ENCODE measurements at places on chromosomes 3 and 15.

DNA sequence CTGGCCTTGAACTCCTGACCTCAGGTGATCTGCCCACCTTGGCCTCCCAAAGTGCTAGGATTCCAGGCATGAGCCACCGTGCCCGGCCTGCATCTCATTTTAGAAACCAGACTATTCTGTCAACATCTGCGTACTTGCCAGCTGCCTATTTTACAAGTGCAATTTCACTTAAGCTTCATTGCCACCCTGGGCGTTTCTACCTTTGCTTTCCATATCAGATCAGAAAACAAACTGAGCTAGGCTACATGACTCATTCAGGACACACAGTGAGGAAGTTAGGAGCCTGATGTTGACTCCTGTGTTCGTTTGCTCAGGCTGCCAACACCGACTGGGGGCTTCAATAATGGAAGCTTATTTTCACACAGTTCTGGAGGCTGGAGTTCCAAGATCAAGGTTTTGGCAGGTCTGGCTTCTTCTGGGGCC lies 42.3 kb upstream of the KLHL25 start:
- no peak for DNase-seq

DNA sequence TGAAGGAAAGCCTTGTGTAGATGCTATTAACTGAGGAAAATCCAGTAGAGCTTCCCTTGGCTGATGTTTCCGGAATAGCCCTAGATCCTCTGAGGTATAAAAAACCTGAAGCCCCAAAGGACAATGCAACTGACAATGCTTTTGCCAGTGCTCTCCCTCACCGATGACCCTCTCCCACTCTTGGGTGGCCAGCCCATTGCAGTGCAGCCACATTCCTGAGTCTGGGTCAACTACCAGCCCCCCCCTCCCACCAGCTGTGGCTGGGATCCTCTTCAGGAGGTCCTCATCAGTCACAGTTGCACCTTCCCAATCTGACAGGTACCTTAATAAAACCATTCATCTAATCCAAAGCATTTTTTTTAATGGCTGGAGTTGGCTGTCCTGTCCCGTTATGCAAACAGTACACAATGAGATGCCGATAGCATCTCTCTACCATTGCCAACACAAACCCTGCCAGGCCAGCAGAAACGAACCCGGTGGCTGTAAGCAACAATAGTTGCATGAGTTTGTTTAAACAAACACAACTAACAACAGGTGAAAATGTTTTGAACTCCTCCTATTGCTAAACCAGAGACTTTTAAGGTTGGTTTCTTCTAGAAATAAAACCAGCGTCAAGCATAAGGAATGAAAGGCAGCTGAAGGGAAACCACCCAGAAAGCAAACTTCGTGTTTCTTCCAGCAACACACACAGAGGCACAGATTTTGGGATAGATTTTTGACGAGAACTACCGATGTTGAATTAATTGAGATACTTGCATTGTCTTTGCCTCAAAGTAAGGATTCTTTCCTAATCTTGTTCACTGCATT lies 128.3 kb upstream of the ARHGEF3 start:
- DNase-seq: no peak

GRCh38 chr3:168881804-168882203 lies 781.7 kb downstream of the MECOM start:
- DNase-seq: no peak

GRCh38 chr3:76470285-76470684 lies 569.6 kb upstream of the ROBO2 start:
- DNase-seq: no peak

- DNase-seq: peak; percentile 23
These were observed 225.4 kb upstream of the UBE2E2 start for GRCh38 chr3:22977650-22978289.

DNA sequence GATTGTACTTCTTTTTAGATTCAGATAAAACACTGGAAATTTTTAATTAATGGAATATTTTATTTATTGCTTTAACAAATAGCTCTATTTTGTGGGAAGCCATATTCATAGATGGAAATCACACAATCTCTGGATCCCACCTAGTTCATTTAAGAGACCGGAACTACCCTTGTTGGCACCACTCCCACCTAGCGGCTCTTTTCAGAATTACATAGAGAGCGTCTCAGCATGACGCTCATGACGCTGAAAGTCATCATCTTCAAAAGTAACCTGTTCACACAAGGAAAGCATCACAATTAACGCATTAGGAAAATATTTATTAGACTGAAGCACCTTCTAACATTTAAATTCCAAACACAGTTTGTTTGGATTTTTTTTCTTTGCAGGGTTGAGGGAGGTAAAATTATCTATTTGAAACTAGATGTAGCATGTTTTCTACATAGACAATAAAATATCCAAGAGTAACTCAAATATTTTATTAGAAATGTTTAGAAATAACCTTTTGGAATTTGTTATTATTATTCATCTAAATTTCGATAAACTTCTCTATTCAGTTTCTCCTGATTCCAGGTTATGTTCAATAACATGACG lies 214.9 kb upstream of the ARRDC4 start:
- DNase-seq: peak; percentile 14

- no peak for DNase-seq
These were observed 3.6 kb downstream of the SLC51A start for GRCh38 chr3:196219970-196220311.

DNA sequence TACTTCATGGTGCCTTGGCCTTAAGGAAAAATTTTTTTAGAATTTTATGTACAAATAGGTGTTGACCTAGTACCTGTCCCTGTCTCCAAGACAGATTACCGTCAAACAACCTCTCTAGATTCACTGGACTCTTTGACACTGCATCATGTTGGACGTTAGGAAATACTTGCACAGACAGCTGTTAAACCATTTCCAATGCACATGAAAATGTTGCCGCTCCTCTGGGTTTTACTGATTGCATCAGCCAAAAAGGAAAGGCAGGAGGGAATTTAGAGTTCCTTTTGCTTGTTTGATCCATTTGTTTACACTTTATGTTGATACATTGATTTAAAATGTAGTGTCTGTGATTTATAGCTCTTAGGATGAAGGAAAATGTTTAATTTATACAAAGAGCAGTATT lies 14.5 kb downstream of the TMEM41A start:
- DNase-seq: no peak

DNA sequence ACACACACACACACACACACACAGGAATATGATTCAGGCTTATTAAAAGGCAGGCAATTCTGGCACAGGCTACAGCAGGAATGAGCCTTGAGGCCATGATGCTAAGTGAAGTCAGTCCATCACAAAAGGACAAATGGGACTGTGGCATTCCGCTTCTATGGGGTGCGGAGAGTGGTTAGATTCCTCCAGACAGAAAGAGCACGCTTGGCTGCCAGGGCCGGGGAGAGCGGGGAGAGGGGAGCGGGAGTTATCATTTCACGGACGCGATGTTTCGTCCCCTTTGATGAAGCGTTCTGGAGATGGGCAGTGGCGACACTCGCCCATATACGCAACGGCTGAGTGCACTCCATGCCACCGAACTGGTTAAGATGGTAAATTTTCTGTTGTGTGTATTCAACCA lies 58.5 kb upstream of the FAM174B start:
- DNase-seq: peak; percentile 50

DNA sequence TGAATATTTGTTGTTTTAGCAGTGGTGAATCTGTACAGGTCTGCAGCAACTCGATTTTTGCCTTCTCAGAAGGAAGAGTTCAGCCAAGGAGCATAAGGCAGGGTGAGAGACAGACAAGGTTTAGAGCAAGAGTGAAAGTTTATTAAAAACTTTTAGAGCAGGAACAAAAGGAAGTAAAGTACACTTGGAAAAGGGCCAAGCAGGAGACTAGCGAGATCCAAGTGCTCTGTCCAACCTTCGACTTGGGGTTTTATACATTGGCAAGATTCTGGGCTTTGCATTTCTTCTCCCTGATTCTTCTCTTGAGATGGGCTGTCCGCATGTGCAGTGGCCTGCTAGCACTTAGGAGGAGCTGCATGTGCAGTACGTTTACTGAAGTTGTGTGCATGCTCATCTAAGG lies 46.7 kb upstream of the AADACL2 start:
- DNase-seq: no peak

- no peak for DNase-seq
These were observed 10.1 kb downstream of the PRR23E start for GRCh38 chr3:127203024-127203423.

Measured in GM13977 (cell line).